ENCODE measurements at places on chromosomes 4 and X. TPM values are rescaled to one million over a fixed set of nuclear protein-coding genes. Genes with fewer than 3 reads are reported as not detected.

The SPANXN3 gene
- total RNA-seq = not detected

The SPP1 gene
- 6.5 TPM for total RNA-seq

The GPRASP1 gene
- total RNA-seq = 4.8 TPM

The FAM9C gene
- total RNA-seq = not detected

The TCEAL6 gene
- not detected for total RNA-seq

The GLRA2 gene
- not detected for total RNA-seq

The DMRTC1B gene
- total RNA-seq = 0.24 TPM

The HEPH gene
- 11.0 TPM for total RNA-seq

The PPA2 gene
- total RNA-seq = 84.1 TPM

DNA sequence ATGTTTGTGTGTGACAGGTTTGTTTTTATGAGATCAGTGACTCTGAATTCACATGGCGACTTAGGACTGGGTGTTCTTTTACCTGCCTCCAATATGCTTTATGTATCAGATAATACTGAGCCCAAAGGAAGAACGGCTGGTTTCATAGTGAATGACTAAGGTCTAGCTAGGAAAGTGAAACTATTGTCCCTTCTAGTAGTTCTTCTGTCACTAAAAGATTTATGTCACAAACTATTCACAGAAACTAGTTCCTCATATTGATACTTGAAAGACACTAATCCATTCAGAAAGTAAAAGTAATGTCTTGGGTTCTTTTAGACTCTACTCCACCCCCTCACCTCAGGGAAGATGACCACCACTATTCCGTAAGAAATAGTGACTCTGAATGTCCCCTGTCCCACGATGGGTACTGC is 81.7 kb downstream of the EGF start:
- H3K36me3 ChIP-seq = no peaks in the 10 kb centered on the region
- no peaks in the 10 kb centered on the region for H3K27me3 ChIP-seq
- no peak for DNase-seq
- no peak overlapping the region for H3K4me3 ChIP-seq
- H3K4me1 ChIP-seq = no peaks in the 10 kb centered on the region
- no peak overlapping the region for H3K27ac ChIP-seq

DNA sequence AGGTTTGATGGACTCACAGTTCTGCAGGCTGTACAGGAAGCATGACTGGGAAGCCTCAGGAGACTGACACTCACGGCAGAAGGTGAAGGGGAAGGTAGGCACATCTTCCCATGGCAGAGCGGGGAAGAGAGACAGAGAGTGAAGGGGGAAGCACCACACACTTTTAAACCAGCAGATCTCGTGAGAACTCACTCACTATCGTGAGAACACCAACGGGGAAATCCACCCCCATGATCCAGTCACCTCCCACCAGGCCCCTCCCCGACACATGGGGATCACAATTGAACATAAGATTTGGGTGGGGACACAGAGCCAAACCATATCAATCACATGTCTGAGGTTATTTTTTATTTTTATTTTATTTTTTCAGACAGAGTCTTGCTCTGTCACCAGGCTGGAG is 4.9 kb upstream of the NAT8L start:
- H3K4me3 ChIP-seq = no peak overlapping the region
- no peak overlapping the region for H3K27ac ChIP-seq
- no peaks in the 10 kb centered on the region for H3K36me3 ChIP-seq
- no peak for DNase-seq
- no peaks in the 10 kb centered on the region for H3K27me3 ChIP-seq
- H3K4me1 ChIP-seq = peaks cover 8% of the 10 kb centered on the region

DNA sequence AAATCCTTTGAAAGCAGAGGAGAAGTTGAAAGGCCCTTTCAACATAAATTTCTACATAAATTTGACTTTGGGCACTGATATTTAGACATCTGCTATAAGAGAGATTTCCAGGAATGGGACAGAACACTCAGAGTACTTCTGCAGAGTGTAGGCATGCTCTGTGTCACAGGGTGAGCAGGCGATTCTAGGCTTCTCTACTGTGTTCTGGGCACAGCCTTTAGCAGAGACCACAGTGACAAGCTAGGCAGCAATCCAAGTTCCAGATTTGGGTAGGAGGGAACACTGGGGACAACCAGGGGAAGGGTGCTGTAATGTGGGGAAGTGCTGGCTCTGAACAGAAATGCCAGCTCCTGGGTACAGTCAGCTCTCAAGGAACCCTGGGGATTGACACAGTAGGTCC is 6.9 kb downstream of the MAGEA10 start:
- H3K4me3 ChIP-seq = no peak overlapping the region
- DNase-seq = no peak
- H3K27me3 ChIP-seq = no peaks in the 10 kb centered on the region
- no peaks in the 10 kb centered on the region for H3K36me3 ChIP-seq
- H3K4me1 ChIP-seq = no peaks in the 10 kb centered on the region

DNA sequence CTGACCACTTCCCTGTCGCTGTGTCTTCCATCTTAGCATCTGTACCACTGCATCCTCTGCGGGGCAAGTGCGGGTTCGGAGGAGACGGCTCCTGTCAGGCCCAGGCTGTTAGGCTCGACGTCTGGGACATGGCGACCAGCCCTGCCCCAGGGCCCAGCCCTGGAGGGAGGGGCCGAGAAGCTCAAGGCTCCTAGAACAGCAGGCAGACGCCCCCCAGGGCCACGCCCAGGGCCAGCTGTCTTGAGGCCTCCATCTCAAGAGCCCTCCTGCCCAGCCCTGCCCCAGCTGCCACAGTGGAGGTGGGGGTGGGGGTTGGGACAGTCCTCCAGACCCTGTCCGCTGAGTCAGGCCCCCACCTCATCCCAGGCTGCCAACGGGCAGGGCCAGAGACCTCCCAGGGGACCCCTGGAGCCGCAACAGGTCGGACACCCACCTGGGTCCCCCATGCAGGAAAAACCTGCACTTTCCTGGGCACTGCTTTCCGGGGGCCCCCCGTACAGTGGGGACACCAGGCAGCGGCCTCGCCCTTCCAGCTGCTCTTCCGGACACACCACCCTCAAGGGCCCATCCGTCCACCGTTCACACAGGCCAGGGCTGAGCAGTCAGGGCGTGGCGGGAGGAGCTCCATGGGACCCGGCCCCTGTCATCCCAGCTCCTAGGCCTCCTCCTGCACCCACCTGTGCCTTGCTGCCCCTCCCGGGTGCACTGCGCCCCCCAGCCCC is 83.1 kb downstream of the FAM53A start:
- H3K36me3 ChIP-seq = no peaks in the 10 kb centered on the region
- H3K4me1 ChIP-seq = peaks cover 5% of the 10 kb centered on the region
- H3K27ac ChIP-seq = no peak overlapping the region

DNA sequence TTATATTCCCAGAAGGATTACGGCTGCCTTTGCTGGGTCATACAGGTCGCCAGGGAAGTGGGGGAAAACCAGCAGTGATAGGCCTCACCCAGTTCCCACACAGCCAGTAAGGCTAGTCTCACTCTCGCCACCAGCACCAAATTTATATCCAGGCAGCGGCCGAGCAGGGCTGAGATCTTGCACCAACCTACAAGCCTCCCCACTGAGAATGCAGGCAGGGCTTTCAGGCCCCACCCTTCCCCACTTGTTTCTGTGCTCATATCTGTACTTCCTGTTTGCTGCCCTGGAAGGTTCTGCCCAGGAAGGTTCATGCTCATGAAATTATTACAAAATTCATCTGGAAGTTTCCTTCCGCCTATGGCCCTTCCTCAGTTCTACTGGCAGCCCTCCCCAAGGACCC is 179.7 kb downstream of the STIM2 start:
- no peak overlapping the region for H3K27ac ChIP-seq
- DNase-seq = no peak
- H3K27me3 ChIP-seq = no peaks in the 10 kb centered on the region
- no peak overlapping the region for H3K4me3 ChIP-seq
- no peaks in the 10 kb centered on the region for H3K4me1 ChIP-seq

- no peak for DNase-seq
- no peaks in the 10 kb centered on the region for H3K4me1 ChIP-seq
- no peaks in the 10 kb centered on the region for H3K36me3 ChIP-seq
- H3K27ac ChIP-seq = no peak overlapping the region
- H3K4me3 ChIP-seq = no peak overlapping the region
Observed at GRCh38 chr4:111923786-111924185, 221.5 kb upstream of the FAM241A start.

- no peaks in the 10 kb centered on the region for H3K4me1 ChIP-seq
- H3K27me3 ChIP-seq = no peaks in the 10 kb centered on the region
- no peaks in the 10 kb centered on the region for H3K36me3 ChIP-seq
- H3K27ac ChIP-seq = no peak overlapping the region
- no peak overlapping the region for H3K4me3 ChIP-seq
Observed at GRCh38 chr4:141849778-141850177, 213.4 kb downstream of the IL15 start.

GRCh38 chrX:15737959-15738902 is at the start of gene CA5B:
Gene CA5B, plus strand, starts transcription at chrX:15738270. Its CDS starts 11,754 bp downstream, at chrX:15750024.
- H3K4me3 ChIP-seq = peak within 1 kb of the TSS; percentile 2
- no peaks in the 10 kb centered on the region for H3K36me3 ChIP-seq
- peak; percentile 98 for DNase-seq
- peaks cover 5% of the 10 kb centered on the region for H3K4me1 ChIP-seq

DNA sequence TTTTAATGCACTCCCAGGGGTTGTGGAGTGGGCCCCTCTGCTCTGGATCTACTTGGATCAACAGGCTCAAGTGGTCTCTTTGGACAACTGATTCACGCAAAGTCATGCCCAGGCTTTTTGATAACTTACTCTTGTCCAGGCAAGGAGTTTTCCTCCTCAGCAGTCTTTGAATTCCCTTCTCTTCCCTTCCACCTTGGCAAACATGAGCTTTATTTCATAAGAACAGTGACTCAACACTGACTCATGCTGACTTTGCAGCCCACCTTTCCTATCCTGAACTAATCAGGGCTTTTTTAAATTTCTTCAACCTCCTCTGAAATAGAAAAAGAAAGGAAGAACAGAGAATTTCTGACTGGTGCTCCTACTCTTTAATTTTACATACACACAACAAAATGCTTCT is 132.1 kb upstream of the LDB2 start:
- DNase-seq = no peak
- no peak overlapping the region for H3K4me3 ChIP-seq
- H3K36me3 ChIP-seq = no peaks in the 10 kb centered on the region
- no peaks in the 10 kb centered on the region for H3K4me1 ChIP-seq

DNA sequence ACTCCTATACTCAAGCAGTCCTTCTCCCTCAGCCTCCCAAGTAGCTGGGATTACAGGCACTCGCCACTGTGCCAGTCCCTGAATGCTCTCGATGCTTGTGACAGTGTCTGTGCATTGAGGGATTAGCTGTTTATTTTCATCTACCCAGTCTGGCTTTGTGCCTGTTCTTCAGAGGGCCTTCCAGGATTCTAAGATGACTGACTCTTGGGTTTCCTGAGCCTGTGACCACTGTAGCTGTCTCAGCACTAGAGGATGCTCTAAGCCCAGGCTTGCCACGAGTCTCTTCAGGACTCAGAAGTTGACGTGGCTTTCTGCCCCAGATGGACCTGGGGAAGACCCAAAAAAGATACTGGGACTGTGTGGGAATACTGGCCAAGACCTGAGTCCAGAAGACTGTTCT is 201.4 kb downstream of the ARHGAP10 start:
- no peaks in the 10 kb centered on the region for H3K36me3 ChIP-seq
- no peaks in the 10 kb centered on the region for H3K27me3 ChIP-seq
- H3K4me1 ChIP-seq = no peaks in the 10 kb centered on the region
- no peak for DNase-seq

DNA sequence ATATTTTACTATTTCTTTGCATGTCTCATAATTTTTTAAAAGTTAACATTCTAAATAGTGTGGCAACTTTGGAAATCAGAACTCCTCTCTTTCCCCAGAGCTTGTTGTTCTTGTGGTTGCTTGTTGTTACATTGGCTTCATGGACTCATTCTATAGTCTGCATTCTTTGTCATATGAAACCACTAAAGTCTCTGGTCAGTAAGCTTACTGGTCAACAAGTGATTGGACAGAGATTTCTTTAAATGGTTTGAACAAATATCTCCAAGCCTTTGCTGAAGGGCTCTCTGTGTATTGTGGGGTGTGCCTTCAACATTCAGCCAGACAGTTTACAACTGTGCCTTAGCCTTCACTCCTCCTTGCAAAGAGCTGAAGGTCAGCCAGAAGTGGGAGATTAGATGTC is 147.2 kb downstream of the OPHN1 start:
- no peaks in the 10 kb centered on the region for H3K4me1 ChIP-seq
- no peaks in the 10 kb centered on the region for H3K27me3 ChIP-seq
- no peaks in the 10 kb centered on the region for H3K36me3 ChIP-seq
- no peak overlapping the region for H3K27ac ChIP-seq

DNA sequence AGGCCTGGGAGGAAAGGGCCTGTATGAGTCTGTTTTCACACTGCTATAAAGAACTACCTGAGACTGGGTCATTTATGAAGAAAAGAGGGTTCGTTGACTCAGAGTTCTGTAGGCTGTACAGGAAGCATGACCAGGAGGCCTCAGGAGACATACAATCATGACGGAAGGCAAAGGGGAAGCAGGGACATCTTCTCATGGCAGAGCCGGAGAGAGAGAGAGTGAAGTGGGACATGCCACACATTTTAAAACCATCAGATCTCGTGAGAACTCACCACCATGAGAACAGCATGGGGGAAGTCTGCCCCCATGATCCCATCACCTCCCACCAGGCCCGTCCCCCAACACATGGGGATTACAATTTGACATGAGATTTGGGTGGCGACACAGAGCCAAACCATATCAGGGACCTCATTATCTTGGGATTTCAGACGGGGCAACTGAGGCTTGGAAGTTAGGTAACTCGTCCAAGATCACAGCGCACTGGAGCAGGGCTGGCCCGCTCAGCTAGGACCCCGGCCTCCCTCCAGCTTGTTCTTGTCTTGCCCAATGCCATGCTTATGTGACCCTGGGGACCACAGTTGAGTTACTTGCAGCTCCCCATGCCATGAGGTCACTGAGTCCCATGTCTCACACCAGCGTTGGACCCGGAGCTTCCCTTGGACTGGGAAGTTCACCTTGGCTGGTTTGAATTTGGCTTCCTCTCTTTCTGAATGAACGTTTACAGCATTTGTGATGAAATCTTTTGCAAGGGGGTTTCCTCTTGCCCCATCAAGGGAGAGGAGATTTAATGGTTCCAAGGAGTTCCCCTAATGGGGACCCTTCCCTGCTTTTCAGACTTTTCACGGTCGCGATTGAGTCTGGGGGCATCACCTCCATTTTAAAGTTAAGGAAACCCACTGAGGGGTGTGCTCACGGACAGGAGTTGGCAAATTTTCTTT is 18.1 kb downstream of the HTRA3 start:
- H3K27me3 ChIP-seq = no peaks in the 10 kb centered on the region
- no peak for DNase-seq
- no peak overlapping the region for H3K27ac ChIP-seq
- no peaks in the 10 kb centered on the region for H3K36me3 ChIP-seq

GRCh38 chr4:96835991-96836390 is 996.1 kb downstream of the PDHA2 start:
- no peak for DNase-seq
- H3K36me3 ChIP-seq = no peaks in the 10 kb centered on the region
- H3K4me1 ChIP-seq = no peaks in the 10 kb centered on the region
- H3K4me3 ChIP-seq = no peak overlapping the region

DNA sequence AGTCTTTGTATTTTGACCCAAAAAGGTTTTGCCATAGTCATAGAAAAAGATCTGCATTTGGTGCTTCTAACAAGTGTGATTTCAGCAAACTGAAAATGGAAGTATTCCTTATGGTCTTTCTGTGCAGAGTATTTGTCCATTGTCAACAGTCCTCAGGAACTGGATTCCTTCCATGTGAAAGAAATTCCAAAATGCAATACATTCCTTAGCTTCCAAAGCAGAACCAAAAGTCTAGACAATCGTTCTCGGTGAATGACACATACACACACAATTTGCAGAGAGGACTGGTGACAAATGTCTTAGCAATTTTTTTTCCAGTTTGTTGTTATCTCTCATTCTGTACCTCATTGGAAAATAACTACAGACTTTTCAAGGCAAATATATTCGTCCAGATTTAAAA is 562.2 kb upstream of the SLIT2 start:
- H3K4me3 ChIP-seq = no peak overlapping the region
- no peak for DNase-seq
- H3K27ac ChIP-seq = no peak overlapping the region
- H3K27me3 ChIP-seq = no peaks in the 10 kb centered on the region
- H3K4me1 ChIP-seq = no peaks in the 10 kb centered on the region
- no peaks in the 10 kb centered on the region for H3K36me3 ChIP-seq

Data from upper lobe of left lung (tissue), 6 donors.